ENCODE measurements at places on chromosomes 12 and 14. TPM values are rescaled to one million over a fixed set of nuclear protein-coding genes. Genes with fewer than 3 reads are reported as not detected.

GRCh38 chr12:79059557-79059956 lies 195.0 kb downstream of the SYT1 start:
- no peak for DNase-seq
- 0 out of 2 replicates have a peak, but pooled peaks cover 5% of the 10 kb centered on the region for H3K36me3 ChIP-seq
- H3K27ac ChIP-seq, result no peak overlapping the region
- peaks cover 54% of the 10 kb centered on the region for H3K4me1 ChIP-seq
- no peaks in the 10 kb centered on the region for H3K27me3 ChIP-seq
- no peak overlapping the region for H3K4me3 ChIP-seq

DNA sequence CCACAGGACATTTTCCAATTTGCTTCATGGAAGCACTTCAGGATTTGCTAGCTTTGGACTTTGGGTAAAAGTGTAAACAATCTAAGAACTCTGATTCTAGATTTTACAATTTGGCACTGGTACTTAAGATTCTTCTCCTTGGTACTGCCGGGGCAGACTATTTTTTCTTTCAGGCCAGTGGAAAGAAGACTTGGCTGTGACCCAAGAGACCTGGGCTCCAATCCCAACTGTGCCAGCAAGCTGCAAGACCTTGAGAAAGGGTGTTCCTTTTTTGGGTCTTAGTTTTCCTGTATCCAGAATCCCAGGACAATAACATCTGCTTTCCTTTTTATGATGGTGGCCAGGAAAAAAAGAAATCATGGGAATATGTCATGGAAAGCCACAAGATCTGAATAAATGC lies 148.1 kb upstream of the CRY1 start:
- no peak overlapping the region for H3K27ac ChIP-seq
- H3K36me3 ChIP-seq, result no peaks in the 10 kb centered on the region
- H3K27me3 ChIP-seq, result no peaks in the 10 kb centered on the region
- no peak for DNase-seq

- H3K36me3 ChIP-seq, result peaks cover 4% of the 10 kb centered on the region
- DNase-seq, result peak; percentile 41
- peak overlapping the region; percentile 95 for H3K27ac ChIP-seq
- no peak overlapping the region for H3K4me3 ChIP-seq
- no peaks in the 10 kb centered on the region for H3K27me3 ChIP-seq
Observed at GRCh38 chr12:124699909-124700308, 132.5 kb upstream of the NCOR2 start.

- H3K36me3 ChIP-seq, result peaks cover 36% of the 10 kb centered on the region
- peaks cover 14% of the 10 kb centered on the region for H3K4me1 ChIP-seq
- H3K27me3 ChIP-seq, result no peaks in the 10 kb centered on the region
Observed at GRCh38 chr12:32755654-32756475, at the start of gene YARS2. TSS of gene YARS2 (minus strand) at chr12:32755897. CDS start at chr12:32755874, 23 bp downstream.

DNA sequence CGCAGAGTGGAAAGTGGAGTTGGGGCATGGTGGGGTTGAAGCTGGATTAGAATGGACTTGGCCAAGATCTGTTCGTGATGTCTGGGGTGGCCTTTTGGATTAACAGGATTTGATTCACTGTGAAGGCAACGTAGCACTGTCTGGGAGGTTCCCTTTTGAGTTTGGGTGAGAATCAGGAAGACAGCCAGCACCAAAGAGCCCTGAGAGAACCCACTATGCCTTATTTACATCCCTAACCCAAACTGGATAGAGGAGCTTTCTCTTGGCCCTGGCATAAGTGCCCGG lies 269.6 kb downstream of the ZFP36L1 start:
- DNase-seq, result no peak
- H3K27me3 ChIP-seq, result no peaks in the 10 kb centered on the region
- H3K36me3 ChIP-seq, result no peaks in the 10 kb centered on the region

Gene SMARCC2
- total RNA-seq, result 33.4 TPM

Gene TAS2R14
- 2.9 TPM for total RNA-seq

GRCh38 chr12:105358789-105359188 lies 28.3 kb downstream of the C12orf75 start:
- DNase-seq, result no peak
- no peak overlapping the region for H3K4me3 ChIP-seq
- no peaks in the 10 kb centered on the region for H3K27me3 ChIP-seq
- peaks cover 22% of the 10 kb centered on the region for H3K4me1 ChIP-seq

DNA sequence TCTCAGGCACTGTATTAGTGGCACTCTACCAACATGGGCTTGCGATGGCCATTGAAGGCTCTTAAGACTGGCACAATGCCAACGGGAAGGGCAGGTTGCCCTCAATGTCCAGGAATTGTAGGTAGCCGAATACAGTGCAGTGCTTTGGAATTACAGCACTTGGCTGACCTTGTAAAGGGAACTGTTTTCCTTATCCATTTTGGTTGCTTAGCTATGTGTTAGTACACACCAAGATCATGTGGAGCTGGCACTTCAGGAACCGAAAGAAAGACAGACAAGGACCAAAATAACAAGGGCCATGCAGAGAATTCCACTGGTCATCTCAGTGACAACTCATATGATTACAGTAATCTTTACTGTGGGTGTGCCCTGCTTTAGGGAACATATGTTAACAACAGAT lies 72.7 kb downstream of the DYRK2 start:
- H3K27ac ChIP-seq, result no peak overlapping the region
- DNase-seq, result no peak

GRCh38 chr12:54543526-54543925 lies 5.9 kb upstream of the PDE1B start:
- no peak for DNase-seq
- no peaks in the 10 kb centered on the region for H3K36me3 ChIP-seq
- H3K4me3 ChIP-seq, result no peak overlapping the region
- H3K27me3 ChIP-seq, result peaks cover 56% of the 10 kb centered on the region
- H3K27ac ChIP-seq, result no peak overlapping the region

DNA sequence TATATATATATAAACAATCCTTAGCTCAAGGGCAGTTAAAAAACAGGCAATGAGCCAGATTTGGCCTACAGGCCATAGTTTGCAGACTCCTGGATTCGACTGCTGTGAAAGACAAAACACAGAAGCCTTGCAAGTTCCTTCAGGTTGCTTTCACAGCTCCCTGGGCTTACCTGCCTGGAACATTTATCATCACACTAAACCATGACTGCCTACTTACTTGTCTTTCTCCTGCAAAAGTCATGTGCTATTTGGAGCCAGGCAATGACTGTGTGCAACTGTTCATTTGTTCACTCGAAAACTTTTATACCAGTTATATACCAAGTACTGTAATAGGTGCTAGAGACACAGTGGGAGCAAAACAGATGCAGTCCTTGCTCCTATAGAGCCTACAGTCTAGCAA lies 2.2 kb upstream of the RPS6KA5 start:
- 0 out of 2 replicates have a peak, but pooled peaks cover 2% of the 10 kb centered on the region for H3K27me3 ChIP-seq
- no peak overlapping the region for H3K4me3 ChIP-seq
- no peak for DNase-seq
- H3K36me3 ChIP-seq, result no peaks in the 10 kb centered on the region
